SK-N-SH treated with all-trans-retinoic acid at 6 μM for 48 hours (cell line): ENCODE measurements at places on chromosomes 3 and 15.
A peak's percentile ranks its signal among the peaks of the same experiment; 100 is the strongest.

DNA sequence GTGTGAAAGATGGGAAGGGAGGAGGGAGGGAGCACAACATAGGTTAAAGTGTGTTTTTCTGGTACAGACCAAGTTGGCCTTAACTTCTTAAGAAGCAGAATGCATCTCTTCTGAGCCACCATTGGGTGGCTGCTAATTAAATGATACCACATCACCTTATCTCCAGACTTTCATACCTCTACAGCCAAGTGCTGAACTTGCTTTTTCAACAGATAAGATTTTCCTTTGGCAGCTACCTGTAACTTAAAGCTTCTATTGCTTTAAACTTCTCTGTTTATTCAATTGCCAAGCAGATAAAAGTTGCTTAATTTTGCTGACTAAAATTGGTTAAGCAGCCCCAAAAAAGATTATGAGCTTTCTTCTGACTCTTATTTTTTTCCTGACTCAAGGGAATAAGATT is 292.4 kb upstream of the SGO1 start:
- ATAC-seq, result no peak

GRCh38 chr3:184361532-184361931 is at the start of the genes CLCN2 and POLR2H:
Gene CLCN2, minus strand, starts transcription at chr3:184361605. Its CDS starts 126 bp downstream, at chr3:184361479.
Gene POLR2H, plus strand, starts transcription at chr3:184361710. Its CDS starts 1,783 bp downstream, at chr3:184363493.
- ATAC-seq, result peak; percentile 69

DNA sequence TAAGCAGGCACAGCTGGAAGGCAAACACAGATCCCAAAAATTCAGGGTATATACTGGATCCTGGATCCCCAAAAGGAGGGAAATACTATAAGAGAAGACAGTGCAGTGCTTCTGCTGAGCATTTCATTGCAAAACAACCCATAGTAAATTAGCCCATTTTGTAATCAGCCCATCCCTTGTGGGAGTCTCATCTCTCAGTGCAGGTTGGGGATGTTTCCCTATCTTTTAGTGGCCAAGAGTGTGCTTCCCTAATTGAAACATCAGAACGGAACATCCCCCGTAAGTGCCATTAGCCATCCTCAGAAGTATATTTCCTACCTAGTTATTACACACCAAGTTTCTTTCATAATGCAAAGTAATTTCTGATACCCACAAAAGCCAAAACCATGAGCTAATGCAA is 11.2 kb upstream of the MTMR14 start:
- no peak for ATAC-seq

DNA sequence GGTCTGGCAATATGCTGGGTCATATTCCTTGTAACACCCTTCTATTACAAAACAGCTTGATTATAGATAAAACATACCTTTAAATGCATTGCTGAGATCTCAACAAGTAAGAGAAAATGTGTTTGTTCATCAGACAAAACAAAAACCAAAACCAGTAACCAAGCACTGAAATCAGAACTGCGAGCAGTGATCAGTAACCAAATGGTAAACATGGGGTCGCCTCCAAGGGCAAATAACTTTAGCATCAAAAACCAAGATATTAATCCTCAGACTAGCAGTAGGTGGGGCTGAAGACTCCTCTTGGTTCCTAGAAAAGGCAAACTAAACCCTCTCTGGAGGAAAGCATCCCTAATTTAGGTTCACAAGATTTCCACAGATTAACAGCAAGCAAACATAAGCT is 6.6 kb upstream of the HESX1 start:
- ATAC-seq, result no peak

- ATAC-seq, result peak; percentile 96
Measured at GRCh38 chr3:23183731-23184130, 19.4 kb upstream of the UBE2E2 start.

DNA sequence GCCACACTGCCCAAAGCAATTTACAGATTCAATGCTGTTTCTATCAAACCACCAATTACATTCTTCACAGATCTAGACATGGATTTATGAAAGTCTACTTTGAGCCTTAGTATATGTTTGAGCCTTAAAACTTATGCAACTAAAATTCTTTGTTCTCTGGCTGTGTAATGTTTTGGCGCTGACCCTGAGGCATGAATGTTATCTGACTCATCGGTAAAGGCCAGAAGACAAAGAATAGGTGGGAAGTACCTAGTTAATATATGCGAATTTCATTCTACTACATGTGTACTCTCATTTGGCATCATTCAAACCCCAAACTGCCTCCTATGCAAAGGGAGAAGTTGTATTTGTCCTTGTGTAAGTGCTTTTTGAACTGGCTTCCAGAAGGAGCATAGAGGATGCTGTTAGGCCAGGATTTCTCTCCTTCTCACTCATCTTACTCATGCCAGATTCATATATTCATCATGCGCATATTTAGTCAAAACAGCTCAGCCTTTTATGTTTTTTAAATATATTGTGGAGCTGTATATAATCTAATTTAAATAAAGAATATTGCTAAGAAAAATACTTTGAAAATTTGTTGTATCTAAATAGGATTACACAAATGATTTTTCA is 204.2 kb downstream of the NFKBIZ start:
- peak; percentile 71 for ATAC-seq

DNA sequence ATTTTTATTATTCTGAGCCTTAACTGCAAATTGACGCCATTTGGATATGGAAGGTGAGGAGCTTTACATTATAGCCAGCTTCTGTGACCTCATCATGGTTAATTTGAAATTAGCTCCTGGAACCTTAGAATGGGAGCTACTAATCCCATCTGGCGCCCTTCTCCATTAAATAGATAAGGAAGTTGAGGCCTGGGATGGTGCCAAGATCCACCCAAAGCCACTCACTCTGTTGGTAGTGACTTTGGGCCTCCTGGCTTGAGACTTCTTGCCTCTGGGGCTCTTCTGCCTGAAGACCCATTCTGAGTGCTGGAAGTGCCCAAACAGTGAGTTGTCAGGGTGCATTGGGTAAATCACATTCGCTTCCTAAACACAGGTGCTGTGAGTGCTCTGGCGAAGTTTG is 12.0 kb upstream of the HMCES start:
- ATAC-seq, result no peak

DNA sequence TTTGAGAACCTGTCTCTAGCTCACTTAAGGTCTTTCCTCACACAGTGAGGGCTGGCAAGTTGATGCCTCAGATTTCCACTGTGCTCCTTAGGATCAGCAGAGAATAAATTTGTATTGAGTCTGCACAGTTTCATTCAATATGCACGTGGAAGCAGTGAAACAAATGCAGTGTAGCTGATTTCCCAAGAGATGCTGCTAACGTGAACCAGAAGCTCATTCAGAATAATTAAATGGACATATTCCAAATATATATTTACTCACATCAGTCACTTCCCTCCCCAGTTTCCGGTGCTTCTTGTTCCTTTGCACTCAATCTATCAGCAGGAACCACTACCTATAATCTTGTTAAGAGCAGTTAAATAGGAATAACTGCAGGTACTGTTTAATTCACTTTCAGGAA is 86.1 kb downstream of the UNC13C start:
- no peak for ATAC-seq

DNA sequence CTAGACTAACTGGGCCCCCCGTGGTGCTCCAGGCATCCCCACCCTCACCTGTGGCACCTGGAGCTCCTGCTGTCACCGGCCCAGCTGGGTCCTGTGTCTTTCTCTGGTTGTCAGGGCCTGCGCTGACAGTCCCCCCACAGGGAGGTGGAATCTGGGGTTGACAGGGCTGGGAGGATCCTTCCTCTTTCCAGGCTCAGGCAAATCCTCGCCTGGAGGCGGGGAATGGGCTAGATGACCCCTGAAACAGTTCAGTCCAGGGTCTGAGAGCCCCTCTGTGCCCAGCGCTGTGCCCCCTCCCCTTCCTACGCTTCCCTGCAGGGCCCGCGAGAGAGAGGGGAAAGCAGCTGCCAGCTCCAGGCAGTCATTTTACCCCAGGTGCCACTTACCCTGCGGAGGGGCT is 50.1 kb upstream of the MCF2L2 start:
- ATAC-seq, result no peak

GRCh38 chr3:130341882-130342281 is 3.6 kb upstream of the COL6A5 start:
- no peak for ATAC-seq

- ATAC-seq, result peak; percentile 75
Measured at GRCh38 chr15:67548862-67549651, 6.6 kb downstream of the MAP2K5 start.

- ATAC-seq, result no peak
Measured at GRCh38 chr15:41480396-41481140, 13.1 kb upstream of the ITPKA start.

GRCh38 chr15:66740802-66741201 is 38.8 kb downstream of the SMAD6 start:
- no peak for ATAC-seq

GRCh38 chr3:40585381-40586016 is 60.7 kb downstream of the ZNF621 start:
- ATAC-seq, result no peak

DNA sequence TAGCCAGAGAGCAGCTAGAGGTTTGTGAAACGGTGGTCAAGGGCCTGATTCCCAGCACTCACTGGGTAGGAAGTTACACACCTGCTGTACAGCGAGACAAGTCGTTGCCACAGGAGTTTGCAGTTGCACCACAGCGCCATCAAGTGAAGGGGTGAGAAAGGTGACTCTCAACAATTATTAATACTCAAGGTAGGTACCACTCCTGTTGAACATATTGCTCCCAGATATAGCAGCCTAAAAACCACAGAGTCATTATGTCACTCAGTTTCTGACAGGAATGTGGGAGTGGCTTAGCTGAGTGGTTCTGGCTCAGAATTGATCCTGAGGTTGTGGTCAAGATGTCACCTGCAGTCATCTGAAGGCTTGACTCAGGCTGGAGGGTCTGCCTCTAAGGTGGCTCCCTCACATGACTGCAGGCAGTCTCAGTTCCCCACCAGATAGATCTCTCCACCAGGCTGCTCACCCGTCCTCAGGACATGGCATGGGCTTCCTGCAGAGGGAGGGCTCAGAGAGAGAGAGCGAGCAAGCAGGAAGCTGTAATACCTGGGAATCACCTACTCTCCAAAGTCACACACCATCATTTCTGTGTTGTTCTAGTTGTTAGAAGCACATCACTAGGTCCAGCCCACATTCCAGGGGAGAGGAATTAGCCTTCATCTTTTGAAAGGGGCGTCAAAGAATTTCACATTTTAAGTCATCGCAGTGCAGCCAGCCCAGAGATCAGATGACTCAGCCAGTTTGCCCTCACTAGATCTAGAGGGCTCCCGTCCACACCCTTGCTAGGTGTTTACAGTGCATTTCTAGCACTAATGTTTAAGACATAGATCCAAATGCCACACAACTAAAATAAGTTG is 17.0 kb upstream of the ANO10 start:
- ATAC-seq, result peak; percentile 43

GRCh38 chr3:160885791-160886286 is 129.8 kb downstream of the PPM1L start:
- no peak for ATAC-seq

- no peak for ATAC-seq
Measured at GRCh38 chr3:23919628-23920027, 2.7 kb downstream of the RPL15 start.
